ENCODE measurements at places on chromosomes 3 and 15.

- DNase-seq = no peak
Measured at GRCh38 chr3:119243712-119244111, 3.0 kb upstream of the B4GALT4 start.

- peak; percentile 90 for DNase-seq
Measured at GRCh38 chr3:115518100-115518852, 105.0 kb upstream of the GAP43 start.

DNA sequence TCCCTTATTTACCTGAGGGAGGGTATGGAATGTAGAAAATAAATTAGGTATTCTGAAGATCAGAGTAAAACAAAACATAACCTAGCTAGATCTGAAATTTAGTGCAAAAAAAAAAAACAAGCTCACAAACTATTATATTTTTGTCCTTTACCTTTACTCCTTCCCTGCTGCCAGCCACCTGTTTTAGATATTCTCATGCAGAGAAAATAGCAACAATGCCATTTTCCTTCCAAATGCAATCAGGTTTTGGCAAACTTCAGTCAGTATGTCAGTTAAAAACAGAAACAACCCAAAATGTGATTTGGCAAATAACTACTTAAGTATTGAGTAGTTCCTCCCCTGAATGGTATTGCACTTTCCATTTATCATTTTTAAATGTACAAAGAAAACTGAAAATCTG lies 35.8 kb downstream of the PEAK1 start:
- no peak for DNase-seq

- DNase-seq = peak; percentile 51
Measured at GRCh38 chr15:65094294-65094995, 17.9 kb downstream of the KBTBD13 start.

DNA sequence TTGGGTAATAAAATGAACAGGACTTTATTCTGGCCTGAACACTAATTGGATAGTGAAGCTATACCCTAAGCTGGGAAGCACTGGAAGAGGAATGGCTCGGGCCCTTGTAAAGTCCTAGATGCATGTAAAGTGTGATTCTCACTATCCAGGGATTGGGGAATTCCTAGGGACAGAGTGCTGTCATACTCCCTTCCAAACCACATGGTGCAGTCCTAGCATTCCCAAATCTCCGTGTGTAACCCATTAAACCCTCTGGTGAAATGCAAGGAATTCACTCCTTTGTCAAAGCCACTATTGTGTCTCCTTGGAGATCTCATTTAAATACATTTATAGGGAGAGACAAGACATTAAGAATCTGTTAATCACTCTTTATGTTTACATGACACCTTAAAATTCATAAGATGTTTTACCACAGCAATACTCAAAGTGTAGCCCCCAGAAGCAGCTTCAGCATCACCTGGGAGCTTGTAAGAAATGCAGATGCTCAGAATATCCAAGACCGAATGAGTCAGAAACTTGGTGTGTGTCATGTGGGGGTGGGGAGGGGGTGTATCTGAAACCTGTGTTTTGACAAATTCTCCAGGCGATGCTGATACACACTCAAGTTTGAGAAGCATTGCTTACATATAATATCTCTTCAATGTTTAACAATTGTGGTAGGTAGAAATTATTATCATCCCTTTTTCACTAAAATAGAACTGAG lies 121.8 kb upstream of the NPHP3 start:
- no peak for DNase-seq

Measured in left ventricle myocardium superior (tissue), 1 donor.